Pancreas (tissue), 10 donors: ENCODE measurements at places on chromosomes 16 and 17. TPM values are rescaled to one million over a fixed set of nuclear protein-coding genes. Genes with fewer than 3 reads are reported as not detected.

GRCh38 chr17:82752371-82753200 lies 721 bp downstream of the TBCD start:
- peak overlapping the region; percentile 85 for H3K4me3 ChIP-seq
- H3K4me1 ChIP-seq = no peaks in the 10 kb centered on the region
- DNase-seq = peak; percentile 57
- H3K27me3 ChIP-seq = no peaks in the 10 kb centered on the region
- no peaks in the 10 kb centered on the region for H3K36me3 ChIP-seq
- H3K27ac ChIP-seq = no peak overlapping the region

DNA sequence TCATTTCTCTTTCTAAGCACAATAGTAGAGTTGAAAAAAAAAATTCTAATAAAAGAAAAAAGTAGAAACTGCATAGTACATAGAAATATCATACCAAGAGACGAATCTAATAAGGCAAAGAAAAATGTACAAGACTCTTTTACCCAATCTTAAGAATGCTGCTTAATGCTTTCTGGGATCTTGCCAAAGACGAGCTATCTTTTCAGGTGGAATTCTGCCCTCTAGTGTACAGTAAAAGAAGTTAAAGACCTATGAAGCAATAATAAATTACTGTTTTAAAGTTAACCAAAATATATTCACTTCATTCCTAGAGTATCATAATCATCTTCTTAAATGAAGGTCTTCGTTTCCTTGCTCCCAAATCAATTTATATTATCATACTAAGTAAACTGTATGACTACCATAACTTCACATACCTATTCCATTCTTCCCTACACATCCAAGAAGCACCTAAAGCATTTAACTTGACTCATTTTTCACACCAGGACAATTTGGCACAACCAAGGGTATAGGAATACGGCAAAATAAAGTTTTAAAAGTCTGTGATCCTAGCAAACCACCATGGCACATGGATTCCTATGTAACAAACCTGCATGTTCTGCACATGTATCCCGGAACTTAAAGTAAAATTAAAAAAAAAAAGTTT lies 47.7 kb downstream of the CFDP1 start:
- H3K4me3 ChIP-seq = no peak overlapping the region
- no peak for DNase-seq
- H3K27me3 ChIP-seq = no peaks in the 10 kb centered on the region
- H3K36me3 ChIP-seq = peaks cover 7% of the 10 kb centered on the region
- H3K27ac ChIP-seq = no peak overlapping the region

DNA sequence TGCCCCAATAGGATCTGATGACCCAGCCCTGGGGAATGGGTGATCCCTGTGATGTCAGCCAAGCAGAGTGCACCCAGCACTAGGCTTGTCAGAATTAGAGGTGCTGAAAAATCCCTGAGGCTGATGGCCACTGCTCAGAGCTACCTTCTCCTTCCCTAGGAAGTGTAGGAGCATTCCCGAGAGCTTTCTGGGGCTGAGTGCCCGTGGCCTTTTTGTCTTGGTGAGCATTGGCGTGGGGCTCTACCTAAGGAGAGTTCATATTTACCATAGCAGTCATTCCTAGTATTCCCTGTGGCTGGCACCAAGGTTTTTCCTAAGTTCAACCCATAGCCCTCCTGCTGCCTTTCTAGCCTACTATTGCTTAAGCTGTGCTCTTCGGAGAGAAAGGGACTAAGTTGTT lies 22.6 kb upstream of the ARHGAP23 start:
- no peaks in the 10 kb centered on the region for H3K4me1 ChIP-seq
- H3K27ac ChIP-seq = no peak overlapping the region
- H3K4me3 ChIP-seq = no peak overlapping the region

Gene ATP2A3
- total RNA-seq = 33.5 TPM

Gene SLC38A8
- total RNA-seq = not detected
